ENCODE measurements at places on chromosomes 5 and 9.

DNA sequence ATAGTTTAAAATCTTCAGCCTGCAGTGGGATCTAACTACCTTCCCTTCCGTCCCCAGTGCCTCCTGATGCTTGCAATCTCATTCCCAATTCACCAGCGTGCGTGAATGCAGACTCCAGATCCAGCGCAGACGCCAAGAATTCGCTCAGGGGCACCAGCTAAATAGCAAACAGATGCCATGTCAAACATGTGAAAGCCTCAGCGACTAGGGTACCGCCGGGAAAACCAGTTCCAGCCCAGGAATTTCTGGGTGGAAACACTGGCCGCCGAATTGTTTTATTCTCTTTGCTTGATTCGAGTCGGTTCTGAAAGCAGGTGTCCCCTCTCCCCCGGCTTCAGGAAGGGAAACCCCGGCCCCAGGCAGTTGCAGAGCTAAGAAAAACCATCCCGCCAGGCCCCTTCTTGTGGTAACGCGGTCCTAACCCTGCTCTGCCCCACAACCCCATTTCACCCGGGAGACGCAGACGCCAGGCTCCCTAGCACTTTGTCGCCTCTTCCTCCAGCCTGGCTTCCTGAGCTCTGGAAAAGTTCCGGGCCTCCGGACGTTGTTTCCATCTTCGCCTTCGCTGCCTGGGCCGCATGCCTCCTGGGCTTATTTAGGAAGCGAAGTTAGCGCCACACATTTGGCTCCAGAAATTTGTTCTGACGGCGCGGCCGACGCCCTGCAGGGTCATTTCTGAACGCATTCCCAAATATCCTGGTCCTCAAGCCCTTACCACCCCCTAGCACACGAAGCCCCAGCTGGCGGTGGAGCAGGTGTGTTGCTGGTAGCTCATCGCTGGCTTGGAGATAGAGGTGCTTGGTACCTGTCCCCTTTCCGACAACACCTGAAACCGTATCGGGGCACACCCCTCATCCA lies 665 bp upstream of the LVRN start:
- DNase-seq = no peak

DNA sequence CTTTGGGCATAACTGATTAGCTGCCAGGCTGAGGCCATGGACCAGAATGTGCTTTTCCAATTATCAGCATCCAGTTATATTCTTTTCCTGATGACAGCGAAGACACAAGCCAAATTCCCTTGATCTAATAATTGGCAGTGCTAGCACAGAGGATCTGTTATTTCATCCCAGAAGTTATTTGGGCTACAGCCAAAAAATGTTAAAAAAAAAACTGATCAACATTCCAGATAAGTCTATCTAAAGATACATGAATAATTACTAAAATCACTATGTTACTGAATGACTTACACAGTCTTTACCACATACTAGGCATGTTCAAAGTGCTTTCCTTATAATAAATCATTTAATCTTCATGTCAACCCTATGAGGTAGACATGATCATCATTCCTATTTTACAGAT lies 13.5 kb upstream of the PDZD2 start:
- DNase-seq = no peak

- no peak for DNase-seq
Measured at GRCh38 chr5:141879941-141880738, 1.9 kb upstream of the PCDH1 start.

- DNase-seq = no peak
Measured at GRCh38 chr5:68227532-68228160, 12.1 kb downstream of the PIK3R1 start.

DNA sequence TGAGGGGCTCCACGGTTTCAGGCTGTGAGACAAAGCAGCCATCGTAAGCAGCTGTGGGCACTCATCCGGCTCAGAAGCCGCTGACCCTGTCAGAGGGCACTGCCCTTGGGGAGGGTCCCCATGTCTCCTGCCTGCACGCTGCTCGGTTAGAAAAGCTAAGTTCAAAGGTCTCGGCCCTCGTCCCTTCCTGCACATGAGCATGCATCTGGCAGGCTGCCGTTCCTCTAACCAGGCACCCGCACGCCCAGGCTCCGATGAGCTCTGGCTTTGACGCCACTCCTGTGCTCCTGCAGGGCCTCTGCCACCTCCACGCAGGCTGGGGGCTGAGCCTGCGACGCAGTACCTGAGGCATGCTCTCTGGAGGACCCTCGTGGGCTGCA lies 51.3 kb downstream of the NKD2 start:
- DNase-seq = no peak

DNA sequence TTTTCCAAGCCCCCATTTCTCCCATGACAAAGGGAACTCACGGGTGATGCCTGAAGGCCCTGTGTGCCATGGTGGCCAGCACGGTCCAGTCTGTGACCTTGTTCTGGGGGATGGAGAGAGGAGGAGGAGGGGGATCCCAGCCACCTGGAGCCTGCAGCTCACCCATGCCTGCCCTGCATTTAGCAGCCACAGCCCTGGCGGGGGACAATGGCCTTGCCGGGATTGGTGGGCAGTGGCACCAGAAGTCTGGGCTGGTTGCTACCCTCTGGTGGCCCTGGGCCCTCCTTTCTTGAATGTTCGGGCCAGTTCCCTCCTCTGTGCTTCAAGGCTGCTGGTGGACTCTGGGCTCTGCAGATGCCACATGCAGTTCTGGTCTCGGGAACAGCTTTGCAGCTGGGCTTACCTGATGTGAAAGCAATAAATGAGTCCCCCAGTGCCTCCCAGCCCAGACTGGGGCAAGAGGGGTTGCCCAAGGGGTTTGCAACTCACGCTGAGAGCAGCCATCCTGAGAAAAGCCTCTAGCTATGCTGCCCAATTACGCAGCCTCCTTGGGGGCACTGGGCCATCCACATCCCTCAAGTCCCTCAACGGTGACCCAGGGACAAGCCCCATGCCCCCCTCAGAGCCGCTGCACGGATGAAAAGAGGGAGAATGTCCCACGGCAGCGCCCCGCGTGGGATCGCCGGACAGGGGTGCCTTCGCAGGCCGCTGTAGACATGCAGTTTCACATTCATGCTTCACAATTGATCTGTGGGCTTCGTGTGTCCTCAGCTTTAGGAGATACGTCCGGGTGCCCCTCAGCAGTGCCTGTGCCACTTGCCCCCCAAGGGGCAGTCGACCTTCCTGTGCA lies 49.2 kb upstream of the FCN1 start:
- DNase-seq = no peak

GRCh38 chr9:133057006-133057405 lies 4.8 kb upstream of the CEL start:
- no peak for DNase-seq

DNA sequence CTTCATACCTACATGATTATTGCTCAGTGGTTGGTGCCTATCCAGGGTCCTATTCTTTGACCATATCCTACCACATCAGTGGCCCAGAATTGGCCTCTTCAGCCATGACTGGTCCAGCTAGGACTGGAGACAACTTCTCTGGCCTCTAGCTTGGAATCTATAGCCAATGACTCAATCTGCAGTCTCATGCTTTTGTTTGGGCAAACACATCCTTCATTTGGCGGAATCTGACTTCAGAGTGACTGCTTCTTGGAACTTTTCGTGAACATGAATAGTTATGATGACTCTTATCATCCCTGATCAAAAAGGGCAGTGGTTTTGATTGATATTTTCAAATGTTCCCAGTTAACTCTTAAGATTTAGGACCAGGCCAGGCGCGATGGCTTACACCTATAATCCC lies 134.1 kb downstream of the PAPPA start:
- DNase-seq = no peak

DNA sequence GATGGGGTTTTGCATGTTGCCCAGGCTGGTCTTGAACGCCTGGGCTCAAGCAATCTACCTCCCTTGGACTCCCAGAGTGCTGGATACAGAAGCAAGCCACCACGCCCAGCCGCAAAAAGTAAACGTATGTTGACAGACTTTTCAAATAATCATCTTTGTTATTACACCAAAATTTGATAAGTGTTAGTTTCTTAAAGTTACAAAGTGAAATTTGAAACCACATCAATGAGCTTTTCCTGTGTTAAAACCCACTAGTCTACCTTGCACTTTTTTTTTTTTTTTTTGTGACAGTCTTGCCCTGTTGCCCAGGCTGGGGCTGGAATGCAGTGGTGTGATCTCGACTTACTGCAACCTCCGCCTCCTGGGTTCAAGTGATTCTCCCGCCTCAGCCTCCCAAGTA lies 29.9 kb downstream of the SPACA9 start:
- no peak for DNase-seq

GRCh38 chr5:139776861-139777260 lies 18.7 kb upstream of the PSD2 start:
- DNase-seq = no peak

GRCh38 chr5:61525512-61526206 lies 193.6 kb downstream of the ZSWIM6 start:
- DNase-seq = no peak

- DNase-seq = no peak
Measured at GRCh38 chr9:15079989-15080388, 169.8 kb upstream of the FREM1 start.

DNA sequence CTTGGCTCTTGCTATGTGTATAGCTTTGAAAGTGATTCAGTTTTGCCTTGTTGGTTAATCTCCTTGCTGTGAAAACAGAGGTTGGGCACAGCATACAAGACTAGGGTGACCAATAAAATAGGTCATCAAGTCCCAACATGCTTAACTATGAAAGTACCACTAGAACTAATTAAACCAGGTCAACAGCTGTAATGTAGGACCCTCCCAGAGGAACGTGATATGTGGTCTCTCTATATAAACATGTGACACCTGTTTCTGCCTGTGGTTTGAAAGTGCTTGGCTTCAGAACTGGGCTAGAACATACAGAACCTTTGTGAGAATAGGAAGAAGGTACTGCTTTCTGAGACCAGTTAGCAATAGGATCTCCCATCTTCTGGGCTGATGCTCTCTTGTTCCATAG lies 297.1 kb downstream of the FBXL7 start:
- no peak for DNase-seq

DNA sequence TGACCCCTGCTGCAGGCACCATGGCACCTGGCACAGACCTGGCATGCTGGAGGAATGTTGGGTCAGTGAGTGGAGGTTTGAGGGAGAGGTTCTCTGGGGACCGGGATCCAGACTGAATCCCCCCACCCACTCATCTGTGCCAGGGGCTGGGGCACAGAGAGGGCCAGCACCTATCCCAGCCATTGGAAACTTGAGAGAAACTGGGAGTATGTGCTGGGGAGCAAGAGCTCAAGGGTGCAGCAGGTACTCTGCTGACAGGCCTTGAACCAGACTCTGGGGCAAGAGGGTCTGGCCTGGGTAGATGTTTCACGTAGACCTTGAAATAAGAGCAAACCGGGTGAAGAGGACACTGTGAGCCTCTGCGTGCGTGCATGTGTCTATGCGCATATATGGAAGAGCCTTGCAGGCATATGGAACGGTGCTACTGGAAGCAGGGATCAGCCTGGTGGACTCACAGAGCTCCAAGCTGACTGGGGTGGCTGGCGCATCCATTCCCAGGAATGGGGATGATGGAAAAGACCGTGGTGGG lies 8.8 kb downstream of the FGF18 start:
- DNase-seq = no peak

DNA sequence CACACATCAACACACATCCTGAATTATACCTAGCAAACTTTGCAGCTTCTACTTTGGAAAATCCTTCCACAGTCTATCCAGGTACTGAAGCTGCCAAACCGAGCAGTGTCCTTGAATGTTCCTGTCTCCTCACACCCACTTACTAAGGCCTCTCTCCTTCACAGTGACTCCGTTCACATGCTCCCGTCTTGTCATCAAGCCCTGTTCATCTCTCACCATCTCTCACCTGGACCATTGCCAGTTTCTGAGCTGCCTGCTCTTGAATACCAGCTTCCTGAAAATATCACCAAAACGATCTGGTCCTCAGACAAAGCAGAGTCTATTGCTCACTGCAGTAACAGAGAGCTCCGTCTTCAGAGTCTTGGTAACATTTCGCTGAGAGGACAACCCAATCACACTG lies 57.4 kb downstream of the GCNT1 start:
- DNase-seq = no peak

- DNase-seq = no peak
Measured at GRCh38 chr5:68372161-68372560, 156.6 kb downstream of the PIK3R1 start.
